ENCODE measurements at places on chromosomes 2 and 18. TPM values are rescaled to one million over a fixed set of nuclear protein-coding genes. Genes with fewer than 3 reads are reported as not detected.

FBXO48 gene
- total RNA-seq = 0.83 TPM

- H3K27me3 ChIP-seq = no peaks in the 10 kb centered on the region
- no peak overlapping the region for H3K4me3 ChIP-seq
- no peak overlapping the region for H3K27ac ChIP-seq
- no peaks in the 10 kb centered on the region for H3K4me1 ChIP-seq
- peak; percentile 75 for DNase-seq
Measured at GRCh38 chr2:227608561-227609338, 5.9 kb downstream of the SCYGR3 start.

TEX261 gene
- total RNA-seq = 21.6 TPM

DNA sequence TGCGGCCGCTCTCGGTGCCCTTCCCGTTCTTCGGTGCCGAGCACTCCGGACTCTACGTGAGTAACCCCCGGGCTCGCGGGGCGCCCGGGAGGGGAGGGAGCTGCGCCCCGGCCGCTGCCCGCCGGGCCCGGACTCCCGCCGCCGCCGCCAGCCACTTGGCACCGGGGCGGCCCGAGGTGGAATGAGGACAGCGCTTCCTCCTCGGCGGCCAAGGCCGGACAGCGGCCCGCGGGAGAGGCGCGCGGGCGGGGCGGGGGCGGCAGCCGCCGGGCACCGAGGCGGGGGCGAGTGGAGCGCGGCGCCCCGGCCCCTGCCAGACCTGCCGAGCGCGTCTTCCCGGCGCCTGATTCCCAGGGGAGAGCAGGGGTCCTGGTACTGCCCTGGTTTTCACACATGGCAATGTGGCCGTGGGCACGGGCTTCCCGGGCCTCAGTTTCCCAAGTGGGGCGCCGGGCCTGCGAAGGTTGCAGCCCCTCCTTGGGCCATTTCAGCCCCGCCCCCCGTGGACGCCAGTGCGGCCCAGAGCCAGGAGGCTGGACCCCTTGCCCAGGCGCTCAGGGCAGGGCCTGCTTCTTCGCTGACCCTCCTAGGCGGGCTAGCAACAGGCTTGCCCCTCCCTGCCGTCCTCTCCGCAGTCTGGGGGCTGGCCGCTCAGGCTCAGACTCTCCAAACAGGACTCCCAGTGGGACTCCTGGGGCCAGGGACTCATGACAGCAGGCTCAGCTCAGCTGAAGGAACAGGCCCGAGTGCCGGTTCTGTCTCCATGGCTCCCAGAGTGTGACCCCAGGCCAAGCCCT lies 775 bp downstream of the SNED1 start:
- H3K27me3 ChIP-seq = no peaks in the 10 kb centered on the region
- DNase-seq = no peak
- peak overlapping the region; percentile 79 for H3K27ac ChIP-seq
- peaks cover 22% of the 10 kb centered on the region for H3K4me1 ChIP-seq
- peak overlapping the region; percentile 76 for H3K4me3 ChIP-seq

- H3K4me3 ChIP-seq = no peak overlapping the region
- H3K27ac ChIP-seq = no peak overlapping the region
- peak; percentile 50 for DNase-seq
Measured at GRCh38 chr18:57311472-57311871, 40.9 kb upstream of the ST8SIA3 start.

TIA1 gene
- 41.1 TPM for total RNA-seq
